ENCODE measurements at places on chromosomes 12 and 14. TPM values are rescaled to one million over a fixed set of nuclear protein-coding genes. Genes with fewer than 3 reads are reported as not detected.

HDAC7 gene
- total RNA-seq: 56.4 TPM

KHNYN gene
- 48.5 TPM for total RNA-seq

FOXG1 gene
- not detected for total RNA-seq

SYCP3 gene
- 0.15 TPM for total RNA-seq

NEUROD4 gene
- total RNA-seq: not detected

GPR65 gene
- total RNA-seq: not detected

PPM1H gene
- total RNA-seq: 27.1 TPM

DHRS2 gene
- total RNA-seq: under 0.01 TPM

AQP6 gene
- total RNA-seq: not detected

RBMS2 gene
- total RNA-seq: 24.8 TPM

SLC5A8 gene
- total RNA-seq: not detected

HOXC13 gene
- 0.15 TPM for total RNA-seq

EEF1AKMT3 gene
- total RNA-seq: 4.3 TPM

DIO2 gene
- under 0.01 TPM for total RNA-seq

SRSF5 gene
- 124 TPM for total RNA-seq

RBP5 gene
- not detected for total RNA-seq
